GOT3 (cell line): ENCODE measurements at places on chromosomes 13 and 19.

DNA sequence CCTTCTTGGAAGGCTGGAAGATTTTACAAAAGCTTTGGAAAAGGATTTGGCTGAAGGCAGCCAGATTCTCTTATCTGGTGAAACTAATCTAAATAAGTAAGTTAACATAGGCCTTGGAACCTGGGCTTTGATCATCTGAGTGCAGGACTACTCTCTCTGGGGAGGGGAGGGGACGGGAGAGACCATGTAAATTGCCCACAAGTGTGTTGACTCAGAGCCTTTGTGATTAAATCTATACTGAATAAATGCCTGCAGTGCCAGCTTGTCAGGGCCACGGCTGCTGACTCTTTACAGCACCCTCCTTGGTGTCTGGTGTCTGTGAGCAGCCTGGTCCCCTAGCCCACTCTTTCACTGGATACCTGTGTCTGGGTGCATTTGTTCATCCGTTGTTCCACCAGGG, 251.4 kb downstream of the ITGBL1 start:
- DNase-seq: no peak

- DNase-seq: no peak
These were observed 6.6 kb downstream of the SLITRK5 start for GRCh38 chr13:87677496-87678371.

GRCh38 chr19:50957587-50957986, 4.7 kb upstream of the KLK5 start:
- DNase-seq: no peak

DNA sequence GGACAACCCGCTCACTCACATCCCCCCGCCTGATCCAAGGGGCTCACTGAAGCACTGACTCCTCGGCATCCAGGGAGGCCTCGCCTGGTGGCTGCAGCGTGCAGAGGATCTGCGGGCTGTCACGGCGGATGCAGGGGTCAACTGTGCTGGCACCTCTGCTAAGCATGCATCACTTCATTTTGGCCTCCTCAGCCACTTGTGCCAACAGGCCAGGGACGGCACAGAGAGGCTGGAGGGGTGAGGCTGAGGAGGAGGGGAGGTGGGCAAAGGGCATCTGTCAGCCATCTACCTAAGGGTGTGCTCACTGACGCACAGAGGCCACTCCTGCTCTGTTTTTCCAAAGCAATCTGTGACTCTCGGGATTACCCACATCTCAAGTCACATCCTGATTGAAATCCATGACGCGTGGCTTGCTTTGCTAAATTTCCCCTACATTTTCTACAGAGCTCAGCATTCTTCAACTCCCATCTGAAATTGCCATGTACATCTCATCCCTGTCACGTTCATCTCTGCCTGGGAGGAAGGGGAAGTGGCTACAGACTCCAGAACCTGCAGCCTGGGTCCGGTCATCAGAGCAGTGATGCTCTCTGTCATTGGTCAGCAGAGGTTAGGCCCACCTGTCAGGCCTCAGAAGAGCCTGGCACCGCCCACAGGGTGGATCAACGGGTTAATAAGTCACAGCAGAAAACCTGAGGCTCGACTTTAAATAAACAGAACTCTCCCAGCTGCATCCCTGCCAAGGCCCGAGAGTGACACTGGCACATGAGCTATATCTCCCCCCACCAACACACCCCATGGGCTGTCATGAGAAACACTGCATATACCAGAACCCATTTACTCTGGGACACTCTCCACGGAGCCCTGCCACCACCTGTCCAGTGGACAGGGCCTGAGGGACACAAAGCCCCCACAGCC, 17.6 kb downstream of the ELL start:
- DNase-seq: no peak

- no peak for DNase-seq
These were observed 9.8 kb upstream of the FRY start for GRCh38 chr13:32021785-32022184.

DNA sequence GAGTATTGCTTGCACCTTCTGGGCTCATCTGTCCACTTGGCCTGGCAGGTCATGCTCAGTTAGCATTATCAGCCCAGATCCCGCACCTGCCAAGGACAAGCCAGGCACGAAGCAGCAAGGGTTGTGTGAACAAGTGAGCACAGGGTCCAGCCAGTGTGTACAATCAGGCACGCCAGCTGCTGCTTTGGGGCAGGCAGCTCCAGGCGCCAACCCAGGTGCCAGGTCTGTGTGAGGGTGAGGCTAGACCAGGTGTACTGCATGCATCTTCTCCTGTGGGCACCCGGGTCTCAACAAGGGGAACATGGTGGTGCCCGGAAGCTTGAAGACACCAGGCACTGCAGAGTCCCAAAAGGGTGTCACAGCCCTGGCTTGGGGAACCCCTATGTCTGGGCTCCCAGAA, 1446.8 kb downstream of the PCDH9 start:
- DNase-seq: no peak

- DNase-seq: no peak
These were observed 11.4 kb downstream of the TPGS1 start for GRCh38 chr19:518598-519231.

GRCh38 chr13:32117701-32118100, 86.1 kb downstream of the FRY start:
- no peak for DNase-seq

- no peak for DNase-seq
These were observed 771.3 kb upstream of the ARGLU1 start for GRCh38 chr13:107339209-107339608.

GRCh38 chr19:29940971-29941585, 961 bp upstream of the URI1 start:
- DNase-seq: no peak

DNA sequence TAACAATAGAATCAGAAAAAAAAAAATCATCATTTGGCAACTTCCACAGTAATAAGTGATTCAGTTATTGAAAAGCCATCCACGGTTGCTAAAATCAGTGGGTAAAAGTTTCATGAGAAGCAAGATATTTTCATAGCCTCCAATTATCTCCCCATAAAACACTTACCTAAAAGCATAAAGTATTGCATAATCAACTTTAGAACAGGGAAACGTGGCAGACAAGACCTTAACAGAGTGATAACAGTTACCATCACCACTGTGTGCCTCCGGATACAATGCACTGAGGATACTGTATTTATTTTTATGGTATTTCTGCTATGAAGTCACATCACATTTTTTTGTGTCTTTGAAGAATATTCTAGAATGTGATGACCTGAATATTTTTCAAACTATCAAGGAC, 37.0 kb downstream of the ABCC4 start:
- DNase-seq: no peak

GRCh38 chr13:99778500-99778899, 193.1 kb downstream of the ZIC5 start:
- no peak for DNase-seq

DNA sequence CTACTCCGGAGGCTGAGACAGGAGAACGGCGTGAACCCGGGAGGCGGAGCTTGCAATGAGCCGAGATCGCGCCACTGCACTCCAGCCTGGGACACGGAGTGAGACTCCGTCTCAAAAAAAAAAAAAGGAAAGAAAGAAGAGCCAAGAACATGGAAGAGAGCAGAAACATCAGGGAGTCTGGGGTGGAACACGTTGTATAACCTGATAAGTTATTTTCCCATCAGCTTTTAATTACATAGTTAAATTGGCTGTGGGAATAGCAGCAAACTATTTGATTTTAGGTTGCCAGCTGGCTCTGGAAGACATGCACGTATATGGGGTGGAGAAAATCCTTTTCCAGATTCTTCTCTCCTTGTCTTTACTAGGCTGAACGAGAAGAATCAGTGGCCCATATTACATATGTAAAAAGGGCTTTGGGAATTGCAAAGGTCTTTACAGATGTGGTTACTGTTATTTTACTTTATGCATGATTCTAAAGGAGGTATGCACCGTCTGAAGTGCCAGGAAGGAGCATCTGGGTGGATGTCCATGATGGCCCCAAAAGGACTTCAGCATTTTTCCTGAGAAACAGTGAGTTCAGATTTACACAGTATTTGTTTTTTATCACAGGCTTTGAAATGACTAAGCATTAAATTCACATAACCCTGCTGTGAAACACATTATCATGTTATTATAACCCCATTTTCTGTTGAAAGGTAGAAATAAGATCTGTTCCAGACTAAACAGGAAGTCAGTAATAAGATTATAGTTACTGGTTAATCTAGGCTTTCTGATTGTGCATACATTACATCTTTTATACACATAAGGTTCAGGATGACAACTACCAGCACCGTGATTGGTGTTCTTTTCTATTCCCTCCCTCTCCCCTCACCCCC, 4.6 kb upstream of the NAA16 start:
- DNase-seq: no peak

- DNase-seq: no peak
These were observed 12.2 kb downstream of the CBARP start for GRCh38 chr19:1225440-1226226.

- no peak for DNase-seq
These were observed 121.6 kb upstream of the SPRY2 start for GRCh38 chr13:80462567-80462966.
